ENCODE measurements at places on chromosomes 6 and 20.

DNA sequence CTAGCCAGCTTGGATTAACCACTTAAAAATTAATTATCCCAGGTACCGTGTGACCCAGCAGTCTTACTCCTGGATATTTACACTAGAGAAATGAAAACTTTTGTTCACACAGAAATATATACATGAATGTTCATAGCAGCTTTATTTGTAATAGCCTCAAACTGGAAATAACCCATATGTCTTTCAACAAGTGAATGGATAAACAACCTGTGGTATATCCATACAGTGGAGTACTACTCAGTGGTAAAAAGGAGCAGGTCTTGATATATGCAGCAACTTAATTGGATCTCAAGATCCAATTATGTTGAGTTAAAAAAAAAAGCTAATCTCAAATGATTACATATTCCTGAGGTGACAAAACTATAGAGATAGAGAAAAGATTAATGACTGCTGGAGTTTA lies 381.4 kb downstream of the CDKAL1 start:
- no peak for DNase-seq

- peak; percentile 99 for DNase-seq
These were observed at the start of gene APMAP for GRCh38 chr20:24992487-24993205. APMAP (minus strand) TSS chr20:24992751; CDS start chr20:24992688, 63 bp downstream.

DNA sequence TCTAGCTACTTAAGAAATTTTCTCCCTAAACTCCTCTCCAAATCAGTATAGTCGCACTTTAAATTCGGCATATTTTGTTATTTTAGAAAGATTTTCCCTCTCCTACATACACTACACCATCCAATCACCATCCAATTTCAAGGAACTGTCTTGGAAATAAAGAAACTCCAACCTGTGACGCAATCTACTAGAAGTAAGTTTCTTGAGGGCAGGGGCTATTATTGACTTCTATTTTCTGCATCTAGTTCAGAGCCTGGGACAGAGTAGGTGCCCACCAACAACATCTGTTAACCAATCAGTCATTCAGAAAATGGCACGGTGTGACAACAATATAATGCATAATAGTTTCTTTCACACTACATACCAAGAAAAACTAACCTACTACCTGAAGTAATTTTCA lies 3.6 kb downstream of the ATG5 start:
- DNase-seq = no peak

GRCh38 chr6:80622641-80623040 lies 516.2 kb downstream of the BCKDHB start:
- no peak for DNase-seq

DNA sequence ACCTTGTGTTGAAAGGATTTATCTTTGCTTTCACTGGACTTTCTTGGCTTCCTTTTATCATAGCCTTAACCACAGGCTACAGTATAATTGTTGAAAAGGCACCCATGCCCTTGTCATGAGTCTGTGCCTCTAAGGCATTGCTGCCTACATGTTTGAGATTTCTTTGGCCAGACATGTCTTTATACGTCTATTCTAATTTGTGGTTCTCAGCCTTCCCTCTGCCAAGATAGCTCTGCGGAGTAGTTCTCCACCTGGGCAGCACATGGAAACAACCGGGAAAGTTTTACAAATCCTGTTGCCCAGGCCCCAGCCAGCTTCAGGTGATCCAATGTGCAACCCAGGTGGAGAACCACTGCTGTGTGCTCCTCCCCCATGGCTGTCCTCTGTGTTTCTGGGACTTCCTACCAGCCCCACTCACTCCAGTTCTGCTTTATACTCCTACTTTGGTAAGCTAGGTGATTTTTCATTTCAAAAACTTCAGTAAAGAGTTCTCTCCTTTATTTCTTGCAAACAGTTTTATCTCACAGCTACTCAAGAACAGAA lies 159.6 kb upstream of the MYLIP start:
- DNase-seq = no peak

GRCh38 chr20:22446613-22447446 lies 137.5 kb downstream of the FOXA2 start:
- no peak for DNase-seq

DNA sequence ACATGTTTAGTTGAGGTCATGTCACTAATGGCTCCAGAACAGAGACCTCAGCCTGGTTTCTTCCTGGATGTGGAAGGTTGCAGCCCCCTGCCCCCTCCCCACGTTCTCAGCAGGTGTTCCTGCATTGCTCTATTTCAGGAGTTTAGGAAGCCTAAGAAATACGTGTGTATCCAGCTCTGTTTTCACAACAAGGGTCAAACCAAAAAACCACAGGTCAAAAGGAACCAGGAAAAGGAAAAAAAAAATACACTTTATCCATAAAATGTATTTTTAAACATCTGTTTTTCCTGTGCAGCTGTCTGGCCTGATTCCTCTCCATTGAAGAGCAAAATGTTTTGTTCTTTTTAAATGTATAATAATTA lies 107.9 kb upstream of the PLEKHG1 start:
- DNase-seq = no peak

DNA sequence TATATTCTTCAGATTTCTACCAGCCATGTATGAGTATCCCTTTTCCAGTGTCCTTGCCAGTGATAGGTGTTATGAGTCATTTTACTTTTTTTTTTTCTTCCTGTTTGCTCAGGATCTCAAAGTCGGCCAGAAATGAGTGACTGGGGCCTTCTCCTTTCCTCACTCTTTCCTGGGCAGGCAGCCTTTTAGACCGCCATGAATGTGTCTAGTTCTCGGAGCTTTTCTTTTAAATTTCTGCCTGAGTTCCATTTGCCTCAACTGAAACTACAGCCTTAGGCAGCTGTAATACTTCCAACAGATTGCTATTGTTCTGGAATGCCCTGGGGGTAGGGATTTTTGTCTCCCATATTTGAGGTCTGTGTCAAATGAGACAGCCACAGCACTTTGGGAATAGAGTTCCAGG lies 83.7 kb downstream of the STXBP5 start:
- no peak for DNase-seq

DNA sequence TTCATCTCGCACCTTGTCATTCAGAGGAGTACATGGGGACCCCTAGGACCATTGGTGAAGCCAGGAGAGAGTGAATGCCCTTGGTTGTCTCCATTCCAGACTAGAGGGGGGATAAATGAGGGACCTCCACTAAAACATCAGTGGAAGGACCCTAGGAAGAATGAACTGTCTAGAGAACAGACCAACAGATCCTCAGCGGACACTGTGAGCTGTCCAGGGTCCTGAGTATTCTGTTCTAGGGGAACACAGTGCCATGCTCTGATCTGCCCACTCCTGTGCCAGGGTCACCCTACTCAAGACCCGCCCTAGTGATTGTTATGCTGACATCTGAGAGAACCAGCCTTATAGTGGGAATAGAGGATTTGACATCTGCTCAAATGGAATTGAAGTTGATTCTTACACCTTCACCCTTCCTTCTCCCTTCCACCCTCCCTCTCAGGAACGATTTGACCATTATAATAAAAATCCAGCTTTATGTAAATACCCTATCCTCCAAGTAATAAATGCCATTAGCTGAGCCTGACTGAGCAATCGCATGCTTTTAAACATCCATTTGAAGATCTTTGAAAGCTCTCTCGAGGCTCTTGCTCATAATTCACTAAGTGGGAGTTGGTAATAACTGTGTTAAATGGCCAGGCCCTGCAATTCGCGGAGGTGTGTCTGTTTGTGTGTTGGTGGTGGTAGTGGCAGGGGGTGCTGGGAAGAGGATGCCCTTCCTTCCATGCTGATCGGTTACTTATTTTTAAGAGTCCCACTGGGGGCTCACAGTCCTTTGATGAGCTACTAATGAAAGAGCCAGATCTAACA lies 43.6 kb upstream of the SLC32A1 start:
- peak; percentile 41 for DNase-seq

GRCh38 chr20:50309280-50309763 lies 118.7 kb downstream of the CEBPB start:
- no peak for DNase-seq

DNA sequence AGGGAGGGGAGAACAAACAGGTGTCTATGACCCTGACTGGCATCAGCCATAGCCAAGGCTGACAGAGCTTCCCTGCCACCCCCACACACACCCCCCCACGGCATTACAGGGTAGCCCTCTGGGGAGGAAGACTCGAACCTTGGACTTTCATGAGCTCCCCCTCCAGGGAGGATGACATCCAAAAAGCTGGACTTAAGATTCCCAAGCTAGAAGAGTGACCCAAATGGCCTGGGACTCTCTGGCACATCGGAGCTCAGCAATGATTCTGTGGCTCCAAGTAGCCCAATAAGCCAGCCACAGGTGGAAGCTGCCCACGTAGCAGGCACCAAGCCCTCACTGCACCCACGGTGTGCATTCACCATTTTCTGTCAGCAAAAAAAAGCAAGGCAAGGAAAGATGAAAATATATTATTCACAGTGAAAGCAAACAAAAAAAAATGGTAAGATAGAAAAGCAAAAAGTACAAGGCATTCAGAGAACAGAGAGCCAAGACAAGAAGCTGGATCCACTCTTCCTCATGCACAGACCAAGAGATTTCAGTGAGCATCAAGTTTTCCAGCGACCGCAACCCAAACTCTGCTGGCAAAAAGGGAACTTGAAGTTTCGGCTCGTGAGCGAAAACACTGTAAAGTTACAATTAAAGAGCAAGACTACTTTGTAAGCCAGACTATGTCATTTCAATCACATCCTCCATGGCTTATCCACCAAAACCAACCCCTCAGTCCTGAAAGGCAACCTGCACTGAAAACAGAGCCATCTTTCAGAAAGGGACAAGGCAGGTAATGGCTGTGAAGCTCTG lies 10.9 kb downstream of the JAG1 start:
- no peak for DNase-seq

DNA sequence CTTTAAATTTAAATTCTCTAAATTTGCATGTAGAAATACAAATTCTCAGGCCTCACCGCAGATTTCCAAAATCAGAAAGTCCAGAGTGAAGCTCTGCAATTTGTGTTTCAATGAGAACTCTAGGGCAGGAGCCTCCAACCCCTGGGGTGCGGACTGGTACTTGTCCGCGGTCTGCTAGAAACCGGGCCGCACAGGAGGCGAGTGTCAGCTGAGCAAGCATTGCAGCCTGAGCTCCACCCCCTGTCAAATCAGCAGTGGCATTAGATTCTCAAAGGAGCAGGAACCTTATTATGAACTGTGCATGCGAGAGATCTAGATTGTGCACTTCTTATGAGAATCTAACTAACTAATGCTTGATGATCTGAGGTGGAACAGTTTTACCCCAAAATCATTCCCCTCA lies 203.0 kb upstream of the PCSK2 start:
- DNase-seq = peak; percentile 47

GRCh38 chr6:78538002-78538401 lies 329.3 kb upstream of the IRAK1BP1 start:
- no peak for DNase-seq

DNA sequence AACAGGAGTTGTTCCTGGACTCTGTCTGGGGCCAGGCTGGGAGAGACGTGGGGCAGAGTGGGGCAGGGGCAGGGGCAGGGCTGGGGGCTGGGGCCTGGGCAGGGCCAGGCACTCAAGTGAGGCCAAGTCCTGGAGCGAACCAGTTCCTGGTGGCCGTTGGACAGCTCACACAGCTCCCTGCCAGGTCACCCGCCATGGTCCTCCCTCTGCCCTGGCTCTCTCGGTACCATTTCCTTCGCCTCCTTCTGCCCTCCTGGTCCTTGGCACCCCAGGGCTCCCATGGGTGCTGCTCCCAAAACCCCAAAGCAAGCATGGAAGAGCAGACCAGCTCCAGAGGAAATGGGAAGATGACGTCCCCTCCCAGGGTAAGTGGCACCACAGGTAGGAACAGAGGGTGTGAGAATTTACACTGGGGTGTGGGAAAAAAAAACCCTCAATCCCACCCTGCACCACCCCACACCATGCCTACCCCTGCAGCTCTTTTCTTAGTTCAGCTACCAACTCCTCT lies at the start of gene MCCD1:
Gene MCCD1, plus strand, starts transcription at position 142 of the 508 bp plus-strand sequence. Its CDS starts 53 bp downstream, at position 195.
- DNase-seq = no peak

- DNase-seq = no peak
These were observed 7.1 kb downstream of the AMD1 start for GRCh38 chr6:110881546-110882273.

- no peak for DNase-seq
These were observed 48.6 kb downstream of the TCP11 start for GRCh38 chr6:35092362-35093117.

DNA sequence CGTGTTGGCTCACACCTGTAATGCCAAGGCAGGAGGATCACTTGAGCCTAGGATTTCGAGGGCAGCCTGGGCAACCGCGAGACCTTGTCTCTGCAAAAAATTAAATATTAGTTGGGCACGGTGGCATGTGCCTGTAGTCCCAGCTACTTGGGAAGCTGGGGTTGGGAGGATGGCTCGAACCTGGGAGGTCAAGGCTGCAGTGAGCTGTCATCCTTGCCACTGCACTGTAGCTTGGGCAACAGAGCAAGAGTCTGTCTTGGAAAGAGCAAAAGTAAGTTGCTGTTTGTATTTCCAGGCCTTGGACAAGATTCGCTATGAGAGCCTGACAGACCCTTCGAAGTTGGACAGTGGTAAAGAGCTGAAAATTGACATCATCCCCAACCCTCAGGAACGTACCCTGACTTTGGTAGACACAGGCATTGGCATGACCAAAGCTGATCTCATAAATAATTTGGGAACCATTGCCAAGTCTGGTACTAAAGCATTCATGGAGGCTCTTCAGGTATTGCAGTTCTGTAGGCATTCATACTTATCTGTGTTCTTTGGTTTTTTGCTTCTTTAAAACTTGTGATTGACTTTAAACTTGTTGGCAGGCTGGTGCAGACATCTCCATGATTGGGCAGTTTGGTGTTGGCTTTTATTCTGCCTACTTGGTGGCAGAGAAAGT lies 2.3 kb downstream of the HSP90AB1 start:
- DNase-seq = no peak

- no peak for DNase-seq
These were observed 149.5 kb upstream of the NEDD9 start for GRCh38 chr6:11381801-11382513.

GRCh38 chr20:25389858-25390537 lies 637 bp downstream of the ABHD12 start:
- DNase-seq = peak; percentile 86

- no peak for DNase-seq
These were observed 190.8 kb downstream of the EPM2A start for GRCh38 chr6:145544514-145544913.

GRCh38 chr20:59737073-59737666 lies 132.8 kb downstream of the PHACTR3 start:
- DNase-seq = no peak

GRCh38 chr6:81770381-81770780 lies 17.9 kb upstream of the TENT5A start:
- DNase-seq = no peak

DNA sequence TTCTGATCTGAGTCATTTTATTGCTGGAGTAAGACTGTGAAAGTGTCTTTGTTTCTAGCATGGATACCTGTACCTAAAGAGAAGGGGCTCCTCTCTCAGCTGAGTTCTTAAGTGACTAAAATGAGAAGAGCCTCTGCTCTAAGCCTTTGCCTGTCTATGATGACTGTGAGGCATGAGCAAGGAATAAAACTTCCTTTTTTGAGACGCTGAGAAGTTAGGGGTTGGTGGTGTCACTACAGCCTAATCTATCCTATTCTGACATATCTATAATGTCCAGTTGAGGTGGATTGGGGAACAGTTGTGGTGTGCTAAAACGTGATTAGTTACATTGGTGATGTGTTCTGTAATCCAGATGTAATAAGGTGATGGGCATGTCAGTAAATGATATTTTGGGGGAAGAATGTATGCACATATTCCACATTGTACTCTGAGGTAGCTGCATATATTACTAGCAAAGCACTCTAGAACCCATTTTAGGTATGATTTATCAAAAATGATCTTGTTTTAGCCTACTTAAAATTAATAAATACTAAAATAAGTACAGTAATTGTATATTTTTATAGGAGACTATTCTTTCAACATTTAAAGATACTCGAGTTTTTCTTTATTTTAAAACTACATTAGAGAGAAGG lies 18.1 kb downstream of the ADGRB3 start:
- no peak for DNase-seq

Measured in retina (tissue), 1 donor.